ENCODE measurements at places on chromosomes 5 and 9.

DNA sequence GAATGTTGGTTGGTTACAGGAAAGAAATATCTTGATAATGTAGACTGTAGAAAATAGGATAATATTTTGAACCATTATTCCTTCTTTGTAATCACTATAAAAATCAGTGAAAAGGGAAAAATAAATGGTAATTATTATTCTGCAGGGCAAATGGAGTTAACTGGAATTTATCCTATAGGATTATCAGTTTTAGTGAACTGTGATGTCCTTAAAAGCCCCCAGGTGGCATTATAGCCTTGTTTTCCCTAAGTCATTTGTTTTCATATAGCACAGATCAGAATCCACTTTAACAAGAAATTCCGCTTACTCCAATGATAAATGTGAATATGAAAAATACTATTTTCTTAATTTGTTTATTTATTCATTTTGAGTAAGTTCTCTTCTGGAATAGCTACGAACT, 26.2 kb upstream of the WDR41 start:
- DNase-seq: no peak

- no peak for DNase-seq
Measured at GRCh38 chr5:66252849-66253248, 108.7 kb downstream of the SREK1 start.

- no peak for DNase-seq
Measured at GRCh38 chr5:65862384-65862783, 64.0 kb upstream of the ERBIN start.

- no peak for DNase-seq
Measured at GRCh38 chr5:22465177-22465576, 388.0 kb downstream of the CDH12 start.

- no peak for DNase-seq
Measured at GRCh38 chr9:117170567-117170966, 244.3 kb downstream of the ASTN2 start.

GRCh38 chr5:10745133-10745532, 15.9 kb downstream of the DAP start:
- DNase-seq: no peak

GRCh38 chr5:139149477-139150199, 48.5 kb downstream of the SIL1 start:
- DNase-seq: no peak

Data from activated CD8-positive, alpha-beta memory T cell treated with anti-CD3 and anti-CD28 coated beads for 48 hours (primary cell).